ENCODE measurements at places on chromosomes 2 and 18. TPM values are rescaled to one million over a fixed set of nuclear protein-coding genes. Genes with fewer than 3 reads are reported as not detected.

Gene FBXO15
- 3.7 TPM for total RNA-seq

Gene EGR4
- total RNA-seq = 0.30 TPM

Gene SP100
- total RNA-seq = 554 TPM

Gene IL36RN
- not detected for total RNA-seq

DNA sequence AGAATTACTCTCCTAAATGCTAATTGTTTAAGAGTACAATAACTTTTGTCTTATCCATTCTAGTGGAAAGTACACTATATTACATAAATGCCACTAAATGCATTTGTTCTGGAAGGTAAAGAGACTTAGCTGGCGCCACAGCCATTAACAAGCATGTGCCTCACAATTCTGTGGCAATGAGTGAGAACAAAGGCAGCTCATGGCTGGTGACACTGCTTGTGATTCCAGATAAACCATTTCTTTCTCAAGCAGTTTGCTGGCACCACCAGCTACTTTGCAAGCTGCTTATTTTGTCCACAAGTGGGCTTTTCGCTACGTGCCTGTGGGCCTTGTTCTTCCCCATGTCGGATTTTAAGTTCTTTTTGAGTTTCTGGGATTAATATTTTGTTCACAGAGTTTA is 147.6 kb upstream of the SMAD7 start:
- no peak overlapping the region for H3K4me3 ChIP-seq
- H3K27me3 ChIP-seq = no peaks in the 10 kb centered on the region
- peaks cover 3% of the 10 kb centered on the region for H3K36me3 ChIP-seq

- no peak overlapping the region for H3K27ac ChIP-seq
- no peaks in the 10 kb centered on the region for H3K36me3 ChIP-seq
- H3K4me1 ChIP-seq = no peaks in the 10 kb centered on the region
Measured at GRCh38 chr2:37833423-37833822, 91.7 kb upstream of the RMDN2 start.

- H3K27ac ChIP-seq = no peak overlapping the region
- H3K36me3 ChIP-seq = no peaks in the 10 kb centered on the region
- no peak for DNase-seq
- H3K4me3 ChIP-seq = no peak overlapping the region
- no peaks in the 10 kb centered on the region for H3K4me1 ChIP-seq
- H3K27me3 ChIP-seq = no peaks in the 10 kb centered on the region
Measured at GRCh38 chr2:154681741-154682140, 16.8 kb upstream of the KCNJ3 start.

- no peak for DNase-seq
- no peak overlapping the region for H3K27ac ChIP-seq
- H3K4me1 ChIP-seq = no peaks in the 10 kb centered on the region
- peaks cover 65% of the 10 kb centered on the region for H3K36me3 ChIP-seq
- H3K27me3 ChIP-seq = no peaks in the 10 kb centered on the region
- H3K4me3 ChIP-seq = no peak overlapping the region
Measured at GRCh38 chr2:172588931-172589330, 33.0 kb downstream of the PDK1 start.

DNA sequence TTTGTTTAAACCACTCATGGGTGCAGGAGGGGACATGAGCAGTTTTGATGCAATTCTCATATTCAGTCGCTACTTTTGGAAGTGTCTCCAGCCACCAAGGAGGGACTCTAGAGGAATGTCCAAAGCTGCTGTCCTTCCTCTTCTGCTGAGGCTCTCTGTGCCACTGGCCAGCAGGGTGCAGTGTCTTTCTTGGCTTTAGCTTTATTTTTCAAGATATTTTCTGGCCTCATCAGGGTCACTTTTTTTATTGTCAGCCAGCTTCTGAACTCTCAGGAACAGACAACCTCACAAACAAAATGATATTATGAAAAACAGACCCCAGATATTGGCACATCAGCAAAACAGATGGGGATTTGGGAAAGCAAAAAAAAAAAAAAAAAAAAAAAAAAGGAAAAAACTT is 289.3 kb upstream of the ZSWIM2 start:
- no peak overlapping the region for H3K4me3 ChIP-seq
- no peak overlapping the region for H3K27ac ChIP-seq
- H3K4me1 ChIP-seq = no peaks in the 10 kb centered on the region
- no peak for DNase-seq
- H3K36me3 ChIP-seq = no peaks in the 10 kb centered on the region
- no peaks in the 10 kb centered on the region for H3K27me3 ChIP-seq

DNA sequence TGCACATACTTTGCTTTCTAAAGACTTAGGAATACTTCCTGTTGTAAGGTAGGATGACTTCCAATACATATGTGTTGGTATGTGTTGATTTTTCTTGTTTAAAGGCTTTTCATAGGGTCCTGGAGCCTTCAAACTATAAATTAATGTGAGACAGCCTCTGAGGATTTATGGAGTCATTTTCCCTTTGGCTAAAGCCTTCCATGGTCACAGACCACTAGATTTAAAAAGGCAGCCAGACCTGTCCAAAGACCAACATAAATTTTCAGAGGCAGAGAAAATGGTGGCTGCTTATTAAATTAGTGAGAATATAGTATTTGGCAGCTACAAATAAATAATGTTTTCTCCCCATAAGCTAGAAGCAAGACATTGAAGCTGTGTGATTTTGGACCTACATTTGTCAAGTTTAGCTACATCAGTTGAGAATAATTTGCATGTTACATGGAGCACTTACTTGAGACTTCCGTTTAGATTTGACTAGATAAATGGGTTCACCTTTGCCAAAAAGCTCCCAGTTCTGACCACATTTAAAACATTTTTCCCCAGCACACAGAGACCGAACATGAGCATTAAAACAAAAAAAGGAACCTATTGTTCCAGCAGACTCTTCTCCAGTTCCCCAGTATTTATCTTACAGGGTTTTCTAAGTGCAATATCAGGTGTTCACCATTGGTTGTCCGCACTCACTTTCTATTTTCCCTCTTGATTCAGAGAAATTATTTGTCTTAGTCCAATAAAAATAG is 402.9 kb downstream of the PARD3B start:
- no peaks in the 10 kb centered on the region for H3K27me3 ChIP-seq
- no peak overlapping the region for H3K27ac ChIP-seq
- no peaks in the 10 kb centered on the region for H3K4me1 ChIP-seq
- DNase-seq = no peak

DNA sequence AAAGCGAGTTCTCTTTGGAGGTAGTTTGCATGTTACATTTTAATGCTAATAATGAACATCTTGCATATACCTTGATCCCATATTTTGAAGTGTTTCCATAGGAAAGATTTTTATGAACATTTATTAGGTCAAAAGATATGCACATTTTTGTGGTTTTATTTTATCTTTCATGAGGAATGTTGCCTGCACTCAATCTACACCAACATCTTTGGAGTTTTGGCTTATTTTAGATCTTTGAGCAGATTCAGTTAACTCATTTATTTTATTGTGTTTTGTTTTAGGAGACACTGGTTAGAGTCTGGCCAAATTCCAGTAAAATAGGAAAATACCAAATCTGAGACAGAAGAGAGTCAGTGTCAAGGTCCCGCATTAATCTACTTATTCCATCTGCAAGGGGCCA is 540.9 kb downstream of the RNF144A start:
- no peaks in the 10 kb centered on the region for H3K4me1 ChIP-seq
- no peaks in the 10 kb centered on the region for H3K27me3 ChIP-seq
- H3K4me3 ChIP-seq = no peak overlapping the region
- no peak overlapping the region for H3K27ac ChIP-seq
- no peaks in the 10 kb centered on the region for H3K36me3 ChIP-seq

- H3K4me3 ChIP-seq = no peak overlapping the region
- H3K27me3 ChIP-seq = no peaks in the 10 kb centered on the region
- H3K4me1 ChIP-seq = no peaks in the 10 kb centered on the region
- DNase-seq = no peak
- no peak overlapping the region for H3K27ac ChIP-seq
Measured at GRCh38 chr2:200318940-200319435, 12.5 kb downstream of the SPATS2L start.

GRCh38 chr2:8259106-8259840 is 422.6 kb upstream of the ID2 start:
- H3K36me3 ChIP-seq = no peaks in the 10 kb centered on the region
- H3K4me3 ChIP-seq = no peak overlapping the region
- DNase-seq = no peak
- H3K4me1 ChIP-seq = no peaks in the 10 kb centered on the region
- H3K27ac ChIP-seq = no peak overlapping the region

Gene NAT8
- not detected for total RNA-seq

- no peaks in the 10 kb centered on the region for H3K4me1 ChIP-seq
- no peak for DNase-seq
- H3K4me3 ChIP-seq = no peak overlapping the region
- H3K27me3 ChIP-seq = no peaks in the 10 kb centered on the region
- no peaks in the 10 kb centered on the region for H3K36me3 ChIP-seq
- no peak overlapping the region for H3K27ac ChIP-seq
Measured at GRCh38 chr2:7180638-7181370, 263.6 kb downstream of the RNF144A start.

Gene MSGN1
- not detected for total RNA-seq

DNA sequence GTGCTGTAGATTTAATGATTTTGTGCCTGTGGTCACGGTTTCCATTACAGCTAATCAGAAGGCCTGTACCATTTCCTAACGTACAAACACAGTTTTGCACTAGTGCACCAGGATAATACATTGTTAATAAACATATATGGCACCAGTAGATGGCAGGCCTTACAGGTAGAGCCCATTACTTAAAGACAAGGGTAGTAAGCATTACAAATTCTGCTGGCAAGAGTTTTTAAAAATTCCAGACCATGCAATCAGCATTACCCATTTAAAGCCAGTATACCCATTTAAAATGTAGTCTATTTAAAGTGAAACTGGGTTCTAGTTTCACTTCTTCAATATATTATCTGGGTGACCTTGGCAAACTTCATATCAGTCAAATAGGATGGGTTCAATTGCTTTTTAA is 224.2 kb downstream of the NUP35 start:
- H3K27me3 ChIP-seq = no peaks in the 10 kb centered on the region
- no peaks in the 10 kb centered on the region for H3K36me3 ChIP-seq
- H3K4me1 ChIP-seq = peaks cover 9% of the 10 kb centered on the region
- no peak for DNase-seq
- H3K4me3 ChIP-seq = no peak overlapping the region

Gene SERPINB10
- not detected for total RNA-seq

DNA sequence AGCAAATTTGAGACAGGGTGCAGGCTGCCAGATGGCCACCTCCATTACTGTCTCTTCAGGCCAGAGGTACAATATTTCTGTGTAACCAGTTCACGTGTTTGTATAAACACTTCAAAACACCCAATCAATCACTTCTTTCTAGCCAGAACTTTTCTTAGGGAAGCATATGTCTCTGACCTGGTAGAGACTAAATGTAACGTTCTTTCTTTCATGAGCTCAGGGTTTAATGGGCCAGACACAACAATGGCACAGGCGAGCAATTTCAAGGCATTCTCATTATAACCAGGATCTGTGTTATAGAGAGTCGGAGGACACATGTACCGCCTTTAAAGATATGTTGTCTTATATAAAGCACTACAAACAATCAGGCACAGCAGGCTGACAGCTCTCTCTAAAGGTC is 1846.4 kb upstream of the PIK3C3 start:
- H3K4me1 ChIP-seq = no peaks in the 10 kb centered on the region
- DNase-seq = no peak
- no peaks in the 10 kb centered on the region for H3K36me3 ChIP-seq
- H3K27ac ChIP-seq = no peak overlapping the region
- no peaks in the 10 kb centered on the region for H3K27me3 ChIP-seq

GRCh38 chr18:65587491-65587890 is 163.3 kb upstream of the CDH7 start:
- DNase-seq = no peak
- no peaks in the 10 kb centered on the region for H3K4me1 ChIP-seq
- no peak overlapping the region for H3K27ac ChIP-seq
- no peak overlapping the region for H3K4me3 ChIP-seq
- no peaks in the 10 kb centered on the region for H3K27me3 ChIP-seq

GRCh38 chr2:175168564-175168945 is 552 bp upstream of the ATF2 start:
- H3K4me3 ChIP-seq = peak overlapping the region; percentile 98
- H3K27ac ChIP-seq = peak overlapping the region; percentile 86
- H3K4me1 ChIP-seq = peaks cover 5% of the 10 kb centered on the region
- no peak for DNase-seq

DNA sequence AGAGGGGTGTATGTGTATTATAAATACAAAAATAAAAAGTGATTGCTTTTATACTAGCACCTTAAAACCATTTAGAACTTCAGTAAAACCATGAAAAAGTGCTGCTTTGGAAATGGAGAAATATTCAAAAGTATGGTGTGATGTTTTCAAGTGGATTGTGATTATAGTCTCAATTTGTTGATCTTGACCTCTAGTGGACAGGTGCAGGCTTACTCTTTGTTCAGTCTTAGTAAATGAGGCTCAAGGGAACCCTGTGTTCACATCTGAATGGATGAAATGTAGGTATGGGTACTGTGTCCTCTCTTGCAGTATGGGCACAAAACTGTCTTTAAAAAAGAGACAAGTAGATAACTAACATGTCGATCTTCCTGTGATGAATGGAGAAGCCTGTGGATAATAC is 145.8 kb downstream of the MCFD2 start:
- H3K36me3 ChIP-seq = no peaks in the 10 kb centered on the region
- H3K4me3 ChIP-seq = no peak overlapping the region
- H3K27me3 ChIP-seq = no peaks in the 10 kb centered on the region
- H3K27ac ChIP-seq = no peak overlapping the region

GRCh38 chr2:158667586-158667985 is 127.5 kb upstream of the DAPL1 start:
- no peak overlapping the region for H3K27ac ChIP-seq
- no peak for DNase-seq
- H3K36me3 ChIP-seq = no peaks in the 10 kb centered on the region

- H3K27me3 ChIP-seq = no peaks in the 10 kb centered on the region
- H3K4me1 ChIP-seq = no peaks in the 10 kb centered on the region
- no peak for DNase-seq
- no peaks in the 10 kb centered on the region for H3K36me3 ChIP-seq
- H3K4me3 ChIP-seq = no peak overlapping the region
- H3K27ac ChIP-seq = no peak overlapping the region
Measured at GRCh38 chr18:39208190-39208589, 1642.6 kb upstream of the CELF4 start.

GRCh38 chr2:184780944-184781343 is 182.6 kb downstream of the ZNF804A start:
- H3K4me1 ChIP-seq = no peaks in the 10 kb centered on the region
- DNase-seq = no peak
- H3K36me3 ChIP-seq = no peaks in the 10 kb centered on the region
- H3K27ac ChIP-seq = no peak overlapping the region

Gene ACTG2
- not detected for total RNA-seq

Gene KATNAL2
- total RNA-seq = 3.1 TPM

DNA sequence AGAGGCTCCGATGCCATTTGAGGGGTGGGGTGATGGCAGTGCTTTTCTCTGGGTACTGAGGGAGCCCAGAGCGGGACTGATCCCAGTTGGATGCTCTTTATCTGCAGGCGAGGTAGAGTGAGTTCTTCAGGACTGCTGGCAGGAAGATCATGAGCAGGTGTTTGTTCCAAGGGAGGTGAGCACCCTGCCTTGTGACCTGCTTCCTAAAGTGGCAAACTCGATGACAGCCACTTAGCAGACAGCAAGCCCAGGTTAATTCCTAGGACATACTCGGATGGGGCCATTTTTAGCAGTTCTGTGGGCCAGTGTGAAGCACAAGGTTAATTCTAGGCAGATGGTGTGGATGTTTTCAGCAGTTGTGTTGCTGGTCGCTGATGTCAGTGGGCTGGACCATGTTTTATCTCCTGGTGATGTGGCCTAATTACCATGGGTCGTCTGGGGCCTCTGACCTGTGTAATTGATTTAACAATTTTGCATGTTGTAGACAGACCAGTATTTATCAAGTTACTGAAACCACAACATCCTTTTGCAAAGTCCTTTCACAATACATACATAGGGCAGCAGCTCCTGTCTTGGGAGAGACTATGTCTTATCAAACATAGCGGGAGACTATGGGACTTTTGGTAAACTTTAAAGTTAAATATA is 4.9 kb downstream of the FKBP1B start:
- no peak overlapping the region for H3K27ac ChIP-seq
- DNase-seq = no peak
- peaks cover 8% of the 10 kb centered on the region for H3K27me3 ChIP-seq
- no peak overlapping the region for H3K4me3 ChIP-seq
- no peaks in the 10 kb centered on the region for H3K36me3 ChIP-seq

Gene RAB6C
- total RNA-seq = not detected

Gene GRHL1
- 0.76 TPM for total RNA-seq

Measured in B cell (primary cell).